ENCODE measurements at places on chromosomes 16 and 17.

- DNase-seq, result no peak
Observed at GRCh38 chr16:23121024-23121423, 28.2 kb downstream of the USP31 start.

- peak; percentile 58 for DNase-seq
Observed at GRCh38 chr16:2191446-2191706, 5.0 kb downstream of the CASKIN1 start.

GRCh38 chr17:76560877-76561221 is 21.0 kb downstream of the PRCD start:
- DNase-seq, result no peak

DNA sequence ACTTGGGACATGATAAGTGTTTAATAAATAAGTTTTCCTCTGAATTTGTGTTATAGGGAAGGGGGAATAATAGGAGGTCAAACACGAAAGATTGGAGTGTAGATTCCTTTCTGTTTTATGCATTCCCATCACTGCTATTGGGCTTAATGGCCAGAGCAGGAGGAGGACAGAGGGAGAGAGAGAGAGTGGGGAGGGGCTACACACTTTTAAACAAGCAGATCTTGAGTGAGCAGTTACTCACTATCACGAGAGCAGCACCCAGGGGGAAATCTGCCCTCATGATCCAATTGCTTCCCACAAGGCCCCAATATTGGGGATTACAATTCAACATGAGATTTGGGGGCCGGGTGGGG is 505.0 kb downstream of the GRIN2A start:
- DNase-seq, result no peak

DNA sequence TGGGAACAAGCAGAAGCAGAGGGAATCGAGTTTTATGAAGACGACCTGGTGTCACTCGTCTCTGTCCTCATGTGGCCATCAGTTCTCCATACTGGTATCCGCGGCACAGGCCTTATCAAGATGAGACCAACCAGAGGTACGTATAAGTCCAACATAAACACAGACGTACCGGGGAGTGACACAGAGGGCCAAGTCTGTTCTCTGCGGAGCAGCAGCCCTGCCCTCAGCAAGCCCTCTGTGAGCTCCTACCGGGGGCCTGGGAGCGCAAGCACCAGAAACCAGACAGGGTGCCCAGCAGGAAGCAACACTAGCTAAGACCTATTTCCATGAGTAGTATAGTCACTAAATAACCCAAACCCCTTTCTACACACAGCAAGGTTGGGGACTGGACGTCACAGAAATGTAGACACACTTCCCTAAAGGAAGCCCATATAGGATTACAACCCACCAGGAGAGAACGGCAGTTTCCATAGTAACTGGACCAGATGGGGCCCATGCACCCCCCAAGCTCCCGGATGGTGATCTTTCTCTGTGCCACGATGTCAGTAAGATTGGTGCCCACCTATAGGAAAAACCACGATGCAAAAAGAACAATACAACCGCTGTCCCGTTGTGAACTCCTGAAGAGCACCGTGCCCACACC is 911 bp downstream of the ARL16 start:
- DNase-seq, result no peak

- peak; percentile 11 for DNase-seq
Observed at GRCh38 chr16:2787961-2788360, 601 bp upstream of the PRSS33 start.

DNA sequence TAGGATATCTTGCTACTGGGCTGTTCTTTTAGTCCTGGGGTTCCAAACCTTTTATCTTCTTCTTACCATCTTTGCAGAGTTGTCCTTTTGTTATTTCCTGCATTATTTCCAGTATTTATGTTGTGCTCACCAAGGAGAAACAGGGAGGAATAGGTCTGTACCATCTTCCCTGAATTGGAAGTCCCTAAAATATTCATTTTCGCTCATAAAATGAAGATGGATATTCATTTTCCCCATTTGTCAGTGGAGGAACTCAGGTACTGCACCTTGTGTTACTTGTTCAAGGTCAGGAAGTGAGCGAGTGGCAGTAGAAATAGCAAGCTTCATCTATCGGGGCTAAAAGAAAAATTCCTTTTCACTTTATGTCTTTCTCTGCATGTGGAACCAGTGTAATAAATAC is 989.7 kb downstream of the CDH11 start:
- DNase-seq, result no peak

- no peak for DNase-seq
Observed at GRCh38 chr17:64459284-64459747, 10.4 kb downstream of the MILR1 start.

GRCh38 chr17:49878931-49879904 is 31.3 kb upstream of the TAC4 start:
- no peak for DNase-seq

GRCh38 chr16:27952811-27953210 is 110.7 kb downstream of the GSG1L start:
- no peak for DNase-seq

DNA sequence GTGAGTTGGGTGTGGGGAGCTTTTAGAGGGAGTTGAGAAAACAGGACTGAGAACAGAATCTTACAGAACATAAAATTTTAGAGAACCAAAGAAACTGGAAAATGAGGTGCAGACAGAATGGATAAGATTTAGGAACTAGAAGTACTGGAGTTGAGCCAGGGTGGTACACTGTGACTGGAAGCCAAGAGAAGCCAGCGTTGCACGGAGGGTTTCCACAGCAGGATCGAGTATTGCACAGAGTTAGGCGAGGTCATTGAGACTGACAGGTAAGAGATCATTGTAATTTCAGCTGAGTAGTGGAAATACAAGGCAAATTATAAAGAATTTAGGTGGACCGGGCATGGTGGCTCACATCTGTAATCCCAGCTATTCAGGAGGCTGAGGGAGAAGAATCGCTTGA is 6.6 kb downstream of the GSDMA start:
- DNase-seq, result peak; percentile 20

GRCh38 chr17:37726248-37726647 is 18.6 kb downstream of the HNF1B start:
- no peak for DNase-seq

DNA sequence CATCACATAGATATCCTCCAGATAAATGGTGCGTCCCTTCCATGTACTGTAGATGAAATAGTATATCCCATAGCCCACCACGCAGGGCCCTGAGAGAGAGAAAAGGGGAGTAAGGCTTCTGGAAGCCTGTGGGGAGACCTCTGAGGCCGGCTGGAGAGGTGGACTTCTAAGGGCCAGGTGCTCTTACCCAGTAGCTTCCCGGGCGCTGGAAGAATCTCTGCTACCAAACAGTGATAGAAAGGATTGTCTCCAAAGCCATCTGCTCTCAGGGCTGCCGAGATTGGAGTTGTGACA is 718 bp downstream of the SAT2 start:
- DNase-seq, result no peak

- DNase-seq, result no peak
Observed at GRCh38 chr17:4968486-4969046, 949 bp upstream of the SPAG7 start.

DNA sequence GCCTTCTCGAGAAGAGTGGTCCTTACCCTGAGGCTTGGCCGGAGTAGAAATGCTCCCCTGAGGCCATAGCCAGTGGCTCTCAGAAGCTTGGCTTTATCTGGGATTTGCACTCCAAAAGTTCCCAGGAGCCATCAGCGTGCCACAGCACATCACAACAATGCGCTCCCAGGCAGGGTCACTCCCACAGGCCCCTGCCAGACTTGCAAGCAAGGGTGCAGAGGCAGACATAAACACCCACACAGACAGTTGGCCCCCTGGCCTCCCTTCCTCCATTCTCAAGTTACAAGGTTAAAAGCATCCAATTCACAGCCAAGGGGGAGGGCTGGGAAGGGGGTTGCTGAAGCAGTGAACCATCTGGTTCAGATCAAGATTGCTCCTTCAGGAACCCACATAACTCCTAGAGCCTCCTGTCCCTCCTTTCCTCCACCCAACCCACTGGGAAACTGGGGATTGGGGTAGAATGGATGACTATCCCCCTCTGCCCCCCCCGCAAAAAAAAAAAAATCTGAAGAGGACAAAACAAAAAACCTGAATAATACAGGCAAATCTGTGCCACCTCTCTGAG is 1.8 kb downstream of the ST3GAL2 start:
- no peak for DNase-seq

DNA sequence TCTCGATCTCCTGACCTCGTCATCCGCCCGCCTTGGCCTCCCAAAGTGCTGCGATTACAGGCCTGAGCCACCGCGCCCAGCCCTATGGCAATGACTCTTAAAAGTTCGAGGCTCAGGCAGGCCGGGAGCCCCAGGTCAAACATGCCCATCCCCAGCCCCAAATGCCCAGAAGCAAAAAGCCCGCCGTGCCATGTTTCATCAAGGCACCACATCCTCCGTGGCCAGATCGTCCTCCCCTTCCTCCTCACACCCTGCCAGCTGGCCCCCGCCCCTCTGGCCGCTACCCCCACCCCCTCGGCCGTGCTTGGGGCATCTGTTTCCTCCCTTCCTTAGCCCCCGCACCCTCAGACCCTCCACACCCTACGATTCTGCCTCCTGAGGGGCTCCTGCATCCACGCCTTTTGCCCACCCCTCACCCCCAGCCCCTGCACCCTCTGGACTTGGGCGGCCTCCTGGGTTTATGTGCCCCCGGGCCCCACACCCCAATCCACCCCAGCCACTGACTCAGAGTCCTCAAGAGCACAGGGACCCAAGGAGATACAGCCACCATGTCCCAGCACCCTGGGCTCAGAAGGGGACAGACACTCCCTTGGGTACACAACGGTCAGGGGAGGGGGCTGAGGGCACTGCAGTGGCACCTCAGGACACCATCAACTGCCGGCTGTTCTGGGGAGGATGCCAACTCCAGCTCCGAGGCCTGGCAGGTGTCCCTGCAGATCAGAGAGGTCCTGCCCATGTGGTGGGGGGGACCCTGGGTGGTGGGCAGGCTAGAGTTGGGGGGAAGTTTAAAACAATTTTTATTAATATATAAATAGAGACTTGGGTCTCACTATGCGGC is 7.1 kb downstream of the CTRB1 start:
- DNase-seq, result no peak

DNA sequence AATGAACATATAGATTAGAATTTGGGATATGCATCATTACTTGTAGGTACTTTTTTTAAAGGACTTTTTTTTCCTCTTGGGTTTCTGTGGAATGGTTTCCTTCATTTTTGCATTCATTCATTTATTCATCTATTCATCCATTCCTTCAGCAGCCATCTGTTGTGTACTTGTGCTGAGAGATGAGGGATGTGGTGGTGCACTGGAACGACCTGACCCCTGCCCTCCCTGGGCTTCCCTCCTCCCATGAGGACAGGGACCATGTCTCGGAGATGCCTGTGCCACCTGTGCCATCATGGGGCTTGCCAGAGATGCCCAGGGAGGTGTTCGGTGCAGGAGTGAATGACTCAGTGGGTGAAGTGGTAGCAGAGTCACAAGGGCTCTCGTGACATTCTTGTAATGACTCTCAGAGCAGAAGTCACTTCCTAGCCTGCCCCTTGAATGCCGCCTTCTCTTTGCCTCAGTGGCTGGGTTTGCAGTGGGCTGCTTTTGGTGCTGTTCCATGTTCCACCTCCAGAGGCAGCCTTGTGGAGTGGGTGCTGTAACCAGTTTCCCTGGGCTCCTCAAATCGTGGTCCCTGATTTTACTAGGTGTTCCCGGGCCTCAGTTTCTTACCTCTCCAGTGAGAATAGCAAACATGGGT is 43.9 kb downstream of the CLEC16A start:
- DNase-seq, result no peak

Measured in Right ventricle myocardium superior (tissue), 1 donor.